ENCODE measurements at places on chromosomes 5 and 9. TPM values are rescaled to one million over a fixed set of nuclear protein-coding genes. Genes with fewer than 3 reads are reported as not detected.
A peak's percentile ranks its signal among the peaks of the same experiment; 100 is the strongest.

- peak; percentile 18 for DNase-seq
Measured at GRCh38 chr5:37837414-37838032, 2.3 kb downstream of the GDNF start.

DNA sequence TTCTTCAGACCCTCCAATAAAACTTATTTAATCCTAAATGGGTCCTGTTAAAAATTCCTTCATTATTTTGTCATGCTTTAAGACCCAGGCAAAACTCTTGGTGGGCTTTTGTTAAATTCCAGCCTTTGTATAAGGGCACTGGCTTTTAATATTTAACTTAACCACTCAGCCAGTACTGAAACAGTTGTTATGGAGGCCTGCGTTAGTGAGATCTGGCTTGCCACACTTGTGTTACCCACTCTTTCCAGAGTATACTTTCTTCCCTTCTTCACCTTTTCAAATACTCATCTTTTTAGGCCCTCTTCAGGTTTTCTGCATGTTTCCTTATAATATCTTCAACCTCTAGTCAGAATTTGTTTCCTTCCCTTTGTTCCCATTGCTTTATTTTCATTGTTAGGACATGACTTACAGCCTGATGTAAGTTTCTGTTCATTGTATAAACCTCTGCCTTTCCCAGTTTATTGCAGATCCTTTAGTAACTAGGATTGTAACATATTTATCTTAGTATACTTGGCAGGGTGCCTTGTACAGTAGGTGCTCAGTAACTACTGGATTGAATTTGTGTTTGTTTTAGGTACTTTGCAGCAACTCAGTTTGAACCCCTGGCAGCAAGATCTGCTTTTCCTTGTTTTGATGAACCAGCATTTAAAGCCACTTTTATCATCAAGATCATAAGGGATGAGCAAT is 48.8 kb downstream of the LNPEP start:
- DNase-seq: no peak

DNA sequence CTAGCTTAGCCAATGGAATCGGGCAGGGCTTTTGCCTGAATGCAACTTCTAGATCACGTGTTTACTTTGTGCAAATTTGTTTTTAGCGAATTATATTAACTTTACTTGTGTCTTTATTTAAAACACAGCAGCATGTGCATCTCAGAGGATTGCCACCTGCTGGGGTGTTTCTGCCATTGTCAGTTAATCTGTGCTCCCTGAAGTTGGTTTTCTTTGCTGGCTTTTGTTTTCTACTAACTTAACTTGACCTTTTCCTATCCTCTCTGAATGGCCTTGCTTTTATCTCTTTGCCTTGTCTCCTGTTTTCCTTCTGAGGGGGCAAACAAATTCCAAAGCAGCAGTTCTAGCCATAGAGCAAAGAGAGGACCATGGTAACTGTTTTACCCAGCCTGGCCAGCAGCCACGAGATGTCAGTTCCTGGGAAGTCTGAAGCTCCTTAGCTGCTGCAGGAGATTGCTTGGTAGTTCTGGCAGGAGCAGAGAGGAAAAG is 67.6 kb downstream of the ARHGEF28 start:
- DNase-seq: no peak

DNA sequence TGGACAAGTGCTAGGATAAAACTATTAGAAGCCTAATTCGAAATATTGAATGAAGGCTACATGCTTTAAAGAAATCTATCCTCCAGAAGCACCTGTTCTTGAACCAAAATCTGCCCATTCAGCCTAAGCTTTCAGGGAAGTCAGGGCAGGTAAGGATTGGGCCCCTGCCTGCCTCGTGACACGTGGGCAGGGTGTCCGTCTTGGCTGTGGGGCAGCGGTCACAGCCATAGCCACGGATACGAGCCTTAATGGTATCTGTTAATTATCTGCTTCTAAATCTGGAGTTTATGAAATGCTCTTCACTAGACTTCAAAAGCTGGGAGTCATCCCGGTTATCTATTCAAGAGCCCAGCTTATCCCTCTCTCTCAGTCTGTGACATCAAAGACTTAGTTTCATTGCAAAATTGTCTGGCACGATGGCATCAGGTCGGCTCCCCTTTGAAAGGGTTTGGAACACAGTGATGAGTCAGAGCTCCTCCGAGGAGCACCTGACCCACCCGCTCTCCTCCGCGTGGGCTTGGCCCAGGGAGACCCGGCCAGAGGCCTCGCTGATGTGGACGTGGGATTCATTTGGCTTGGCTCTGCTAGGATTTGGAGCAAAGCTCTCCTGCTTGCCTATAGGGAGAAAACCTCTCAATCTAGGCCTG is 135.9 kb downstream of the MACROH2A1 start:
- DNase-seq: peak; percentile 73

DNA sequence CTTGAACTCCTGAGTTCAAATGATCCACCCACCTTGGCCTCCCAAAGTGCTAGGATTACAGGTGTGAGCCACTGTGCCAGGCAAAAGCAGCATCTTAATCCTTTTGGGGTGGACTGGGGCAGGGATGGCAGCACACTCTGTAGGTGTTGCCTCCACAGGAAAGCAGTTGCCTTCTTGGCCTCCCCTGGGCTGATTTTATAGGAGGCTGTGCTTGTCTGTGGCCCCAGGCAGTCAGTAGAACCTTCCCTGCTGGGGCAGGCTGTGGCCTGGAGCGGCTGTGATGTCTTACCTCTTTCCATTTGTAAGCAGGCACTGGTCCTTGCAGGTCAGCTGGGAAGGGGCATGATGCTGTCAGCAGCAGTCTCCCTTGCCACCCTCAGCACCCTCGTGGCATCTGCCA is 49.8 kb downstream of the PRRC2B start:
- no peak for DNase-seq

The SNCB gene
- total RNA-seq: not detected

The ENC1 gene
- 30.0 TPM for total RNA-seq

The ANKRD34B gene
- not detected for total RNA-seq

The PRUNE2 gene
- total RNA-seq: 0.59 TPM

The IL31RA gene
- total RNA-seq: 0.59 TPM

All from HCT116 (cell line).